Urothelium cell line (cell line): ENCODE measurements at places on chromosomes 4 and X.

GRCh38 chr4:6710282-6710681 lies 617 bp upstream of the MRFAP1L1 start:
- DNase-seq = no peak

- no peak for DNase-seq
Observed at GRCh38 chr4:159941076-159941475, 838.2 kb downstream of the RAPGEF2 start.

GRCh38 chrX:53357799-53358530 lies 64.5 kb downstream of the SMC1A start:
- DNase-seq = no peak

- DNase-seq = peak; percentile 80
Observed at GRCh38 chr4:48913346-48913745, 6.8 kb upstream of the OCIAD2 start.

GRCh38 chr4:104146048-104146447 lies 348.6 kb downstream of the CXXC4 start:
- DNase-seq = no peak

DNA sequence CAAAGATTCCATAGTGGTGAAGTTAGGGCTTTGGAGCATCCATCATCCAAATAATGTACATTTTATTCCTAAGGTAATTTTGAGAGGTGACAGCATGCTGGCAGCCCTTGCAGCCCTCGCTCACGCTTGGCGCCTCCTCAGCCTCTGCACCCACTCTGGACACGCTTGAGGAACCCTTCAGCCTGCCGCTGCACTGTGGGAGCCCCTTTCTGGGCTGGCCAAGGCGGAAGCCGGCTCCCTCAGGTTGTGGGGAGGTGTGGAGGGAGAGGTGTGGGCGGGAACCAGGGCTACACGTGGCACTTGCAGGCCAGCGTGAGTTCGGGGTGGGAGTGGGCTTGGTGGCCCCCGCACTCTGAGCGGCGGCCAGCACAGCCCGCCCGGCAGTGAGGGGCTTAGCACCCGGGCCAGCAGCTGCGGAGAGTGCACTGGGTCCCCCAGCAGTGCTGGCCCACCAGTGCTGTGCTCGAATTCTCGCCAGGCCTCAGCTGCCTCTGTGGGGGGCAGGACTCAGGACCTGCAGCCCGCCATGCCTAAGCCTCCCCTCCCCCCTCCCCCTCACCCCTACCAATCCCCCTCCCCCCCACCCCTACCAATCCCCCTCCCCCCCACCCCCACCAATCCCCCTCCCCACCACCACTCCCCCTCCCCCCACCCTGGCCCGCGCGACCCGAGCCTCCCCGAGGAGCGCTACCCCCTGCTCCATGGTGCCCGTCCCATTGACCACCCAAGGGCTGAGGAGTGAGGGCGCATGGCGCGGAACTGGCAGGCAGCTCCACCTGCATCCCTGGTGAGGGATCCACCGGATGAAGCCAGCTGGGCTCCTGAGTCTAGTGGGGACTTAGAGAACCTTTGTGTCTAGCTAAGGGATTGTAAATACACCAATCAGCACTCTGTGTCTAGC lies 37.0 kb upstream of the DKK2 start:
- no peak for DNase-seq

DNA sequence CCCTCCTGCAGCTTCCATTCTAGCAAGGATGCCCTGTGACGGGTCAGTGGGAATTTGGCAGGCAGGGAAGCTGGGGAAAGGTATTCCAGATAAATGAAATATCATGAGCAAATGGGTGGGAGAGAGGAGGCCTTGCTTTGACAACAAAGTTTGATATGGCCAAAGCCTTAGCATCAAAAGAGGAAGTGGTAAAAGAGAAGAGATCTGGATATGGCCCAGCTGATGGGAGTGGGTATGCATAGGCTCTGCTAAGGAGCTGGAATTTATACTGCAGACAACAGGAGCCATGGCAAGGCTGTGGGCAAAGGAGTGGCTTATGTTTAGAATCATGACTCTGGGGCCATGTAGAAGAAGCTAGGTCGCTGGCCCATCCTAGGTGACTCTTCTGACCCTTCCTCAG lies 89.2 kb downstream of the PJA1 start:
- no peak for DNase-seq

GRCh38 chr4:107902715-107903114 lies 28.6 kb upstream of the CYP2U1 start:
- DNase-seq = no peak

DNA sequence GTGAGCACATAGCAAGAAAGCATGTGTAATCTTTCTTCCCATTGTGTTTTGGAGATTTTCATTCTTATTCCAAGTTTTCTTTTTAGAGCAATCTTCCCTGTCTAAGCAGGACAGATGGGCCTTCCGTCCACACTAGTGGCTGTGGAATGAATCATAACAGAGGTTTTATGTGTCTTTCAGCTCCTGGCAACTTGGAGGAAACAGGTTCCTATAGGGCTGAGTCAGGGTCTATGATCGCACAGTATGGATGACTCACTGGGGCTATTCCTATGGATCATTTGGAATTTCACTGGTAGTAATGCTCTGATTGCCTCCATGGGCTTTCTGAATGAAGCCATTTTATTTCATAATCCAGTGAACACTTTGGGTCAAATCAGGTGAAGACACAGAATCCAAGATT lies 51.8 kb upstream of the CBLL2 start:
- peak; percentile 0 for DNase-seq

DNA sequence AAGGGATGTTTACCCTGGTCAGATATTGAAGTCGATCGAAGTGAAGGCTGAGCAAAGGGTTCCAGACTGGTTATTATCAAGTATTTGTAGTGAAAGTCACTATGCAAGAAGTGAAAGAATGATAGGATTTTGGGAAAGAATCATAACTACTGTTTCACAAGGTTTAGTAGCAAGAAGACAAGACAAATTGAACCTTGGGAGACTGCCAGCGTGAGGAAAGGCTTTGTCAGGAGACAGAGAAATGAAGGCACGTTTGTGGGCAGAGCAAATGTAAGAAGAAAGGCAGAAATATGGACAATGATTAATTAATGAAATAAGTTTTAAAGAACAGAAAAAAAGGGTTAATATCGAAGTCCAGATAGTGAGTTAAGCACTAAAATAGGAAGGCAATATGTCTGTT lies 456.8 kb downstream of the TRIML1 start:
- DNase-seq = no peak

DNA sequence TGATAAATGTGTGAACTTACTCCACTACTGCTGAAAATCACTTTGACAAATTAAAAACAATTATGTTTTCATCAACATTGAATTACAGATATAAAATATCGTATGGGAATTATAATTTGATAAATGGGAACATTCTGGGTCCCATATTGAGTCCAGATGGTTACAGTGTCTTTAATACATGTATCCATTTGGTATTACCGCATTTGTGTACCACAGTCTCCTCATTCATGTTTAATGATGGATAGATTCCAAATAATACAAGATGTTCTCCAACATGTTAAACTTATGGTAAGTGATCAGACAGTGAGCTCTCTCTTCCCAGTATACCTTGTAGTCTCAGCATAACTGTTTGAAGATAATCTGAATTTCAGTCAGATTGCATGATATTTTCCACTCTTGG lies 1706.8 kb upstream of the PCDH7 start:
- no peak for DNase-seq

DNA sequence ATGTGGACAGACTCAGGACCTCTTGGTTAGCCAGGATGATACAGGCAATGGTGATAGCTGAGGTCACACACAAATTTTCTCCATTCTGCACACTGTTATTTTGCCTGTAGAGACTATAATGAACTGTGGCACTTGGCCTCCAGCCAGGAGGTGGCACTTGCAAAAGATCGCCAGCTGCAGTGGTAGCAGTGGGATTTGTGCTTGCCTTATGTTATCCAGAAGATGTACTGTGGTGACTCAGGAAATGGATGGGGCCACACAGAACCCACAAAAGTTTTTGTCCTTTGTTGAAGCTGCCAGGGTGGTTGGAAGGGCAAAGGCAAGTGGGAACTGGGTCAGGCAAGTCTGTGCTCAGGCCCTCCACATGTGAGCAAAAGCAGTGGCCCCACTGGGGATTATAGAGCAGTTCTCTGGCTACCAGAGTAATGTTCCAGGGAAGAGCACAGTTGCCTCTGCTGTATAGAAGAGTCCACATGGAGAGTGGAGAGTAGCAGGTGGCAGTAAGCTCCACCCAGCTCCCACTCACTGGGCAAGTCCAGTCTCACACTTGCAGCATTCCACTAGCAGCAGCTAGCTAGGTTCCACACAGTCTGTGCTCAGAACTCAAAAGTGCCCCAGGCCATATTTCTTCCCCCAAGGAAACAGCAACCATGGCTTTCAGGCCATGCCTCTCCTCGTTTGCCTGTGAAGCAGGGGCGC lies 5.9 kb upstream of the C4orf17 start:
- no peak for DNase-seq

DNA sequence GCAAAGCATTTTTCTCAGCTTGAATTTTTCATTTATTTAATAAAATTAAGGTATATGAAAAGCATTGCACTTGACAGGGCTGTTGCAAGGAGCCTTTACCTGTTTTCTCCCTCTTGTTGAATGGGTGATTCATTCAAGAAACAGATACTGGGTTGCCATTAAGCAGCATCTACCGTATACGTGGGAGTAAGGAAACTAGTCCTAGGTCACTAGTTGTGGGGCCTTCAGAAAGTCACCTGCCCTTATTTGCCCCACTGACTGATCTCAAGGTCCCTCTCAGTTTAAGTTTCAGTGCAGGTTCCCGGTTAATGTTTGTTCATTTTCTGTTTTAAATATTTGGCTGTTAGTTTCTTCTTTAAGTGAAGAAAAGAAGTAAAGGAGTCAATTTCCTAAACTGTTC lies 34.0 kb downstream of the LHFPL1 start:
- DNase-seq = no peak

DNA sequence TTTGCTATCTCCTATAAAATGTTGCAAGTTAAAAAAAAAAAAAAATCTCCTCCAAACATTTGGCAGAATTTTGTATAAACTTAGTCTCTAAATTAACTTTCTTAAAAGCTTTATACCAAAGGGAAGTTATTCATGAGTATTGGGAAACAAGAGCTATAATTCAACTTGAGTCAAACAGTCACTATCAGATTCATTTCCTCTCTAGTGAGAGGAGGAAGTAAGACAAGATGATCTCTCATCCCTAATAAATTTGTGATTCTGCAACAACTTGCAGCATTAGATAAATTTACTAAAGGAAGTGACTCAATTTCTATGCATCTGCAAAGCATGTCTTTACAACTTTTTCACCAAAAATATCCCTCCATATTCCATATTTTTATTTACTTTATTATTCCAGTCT lies 135.4 kb upstream of the GNPDA2 start:
- no peak for DNase-seq

DNA sequence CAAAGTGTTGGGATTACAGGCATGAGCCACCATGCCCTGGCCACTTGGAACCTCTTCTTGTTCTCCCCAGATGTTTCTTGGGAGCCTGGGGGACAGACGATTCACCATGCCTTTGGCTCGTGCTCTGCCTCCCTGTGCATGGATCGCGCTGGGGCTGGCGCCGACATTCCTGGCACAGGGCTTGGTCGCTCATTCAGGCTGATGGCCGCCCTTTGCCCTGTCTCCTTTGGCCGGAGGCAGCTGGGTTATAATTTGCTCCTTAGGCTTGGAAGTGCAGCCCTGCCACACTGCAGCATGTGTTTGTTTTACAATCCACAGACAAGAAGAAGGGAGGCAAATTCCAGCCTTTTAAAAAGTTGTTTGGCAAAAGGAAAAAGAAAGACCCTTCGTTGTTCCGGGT lies 115.3 kb downstream of the AASDH start:
- no peak for DNase-seq

GRCh38 chrX:65630771-65631170 lies 36.7 kb upstream of the MSN start:
- DNase-seq = no peak

DNA sequence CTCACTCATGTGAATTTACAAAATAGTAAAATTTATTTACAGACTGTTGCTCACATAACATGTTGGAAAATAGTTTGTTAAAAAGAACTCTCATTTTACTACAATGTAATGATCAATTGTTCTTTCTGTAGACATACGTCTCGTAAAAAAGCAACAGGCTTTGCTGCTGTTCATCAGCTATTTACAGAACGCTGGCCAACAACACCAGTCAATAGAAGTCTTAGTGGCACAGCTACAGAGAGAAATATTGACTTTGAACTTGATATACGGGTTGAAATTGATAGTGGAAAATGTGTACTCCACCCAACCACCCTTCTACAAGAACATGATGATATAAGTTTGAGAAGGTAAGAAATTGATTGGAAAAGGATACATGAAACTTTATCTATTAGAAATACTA lies 47.6 kb upstream of the ADAD1 start:
- no peak for DNase-seq

GRCh38 chr4:120071192-120071795 lies 4.6 kb upstream of the MAD2L1 start:
- no peak for DNase-seq

GRCh38 chrX:155745792-155746191 lies 133.0 kb upstream of the TMLHE start:
- DNase-seq = peak; percentile 7

GRCh38 chr4:152138451-152138850 lies 377.6 kb upstream of the GATB start:
- DNase-seq = no peak

GRCh38 chr4:14415146-14415545 lies 587.1 kb upstream of the CPEB2 start:
- DNase-seq = peak; percentile 8

- no peak for DNase-seq
Observed at GRCh38 chr4:175405961-175406360, 406.1 kb downstream of the GPM6A start.

- DNase-seq = no peak
Observed at GRCh38 chrX:133999031-133999705, 13.8 kb upstream of the GPC3 start.

GRCh38 chr4:33057736-33058135 lies 2337.6 kb downstream of the PCDH7 start:
- no peak for DNase-seq

DNA sequence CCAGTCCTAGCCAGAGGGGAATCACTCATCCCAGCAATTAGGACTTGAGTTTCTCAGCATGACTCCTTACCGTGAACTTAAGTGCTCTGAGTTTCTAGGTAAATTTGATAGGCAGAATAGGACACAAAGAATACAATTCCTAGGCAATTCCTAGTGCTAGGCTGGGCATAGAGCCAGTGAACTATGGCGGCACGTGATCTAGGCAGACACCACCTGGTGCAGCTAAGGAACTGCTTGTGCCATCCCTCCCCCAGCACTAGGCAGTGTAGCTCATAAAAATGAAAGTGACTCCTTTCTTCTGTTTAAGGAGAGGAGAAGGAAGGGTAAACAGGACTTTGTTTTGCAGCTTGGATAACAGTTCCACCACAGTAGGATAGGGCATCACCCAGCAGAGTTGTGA lies 736.3 kb upstream of the PCDH7 start:
- DNase-seq = no peak

GRCh38 chr4:52635560-52635959 lies 23.5 kb downstream of the USP46 start:
- no peak for DNase-seq

DNA sequence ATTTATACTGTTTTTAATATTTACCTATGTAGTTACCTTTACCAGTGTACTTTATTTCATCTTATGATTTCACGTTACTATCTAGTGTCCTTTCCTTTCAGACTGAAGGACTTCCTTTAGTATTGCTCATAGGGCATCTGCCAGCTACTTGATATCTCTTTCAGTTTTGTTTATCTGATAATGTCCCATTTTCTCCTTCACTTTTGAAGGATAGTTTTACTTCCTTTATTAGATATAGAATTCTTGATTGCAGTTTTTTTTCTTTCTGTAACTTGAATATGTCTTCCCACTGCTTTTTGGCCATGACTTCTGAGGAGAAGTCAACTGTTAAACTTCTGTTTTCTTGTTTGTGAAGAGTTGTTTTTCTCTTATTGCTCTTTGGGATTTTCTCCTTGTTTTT lies 69.4 kb upstream of the MAGED1 start:
- DNase-seq = no peak
